ENCODE measurements at places on chromosomes 2 and 18.
A peak's percentile ranks its signal among the peaks of the same experiment; 100 is the strongest.

GRCh38 chr2:235934774-235935484 is 233.3 kb downstream of the GBX2 start:
- DNase-seq: no peak

DNA sequence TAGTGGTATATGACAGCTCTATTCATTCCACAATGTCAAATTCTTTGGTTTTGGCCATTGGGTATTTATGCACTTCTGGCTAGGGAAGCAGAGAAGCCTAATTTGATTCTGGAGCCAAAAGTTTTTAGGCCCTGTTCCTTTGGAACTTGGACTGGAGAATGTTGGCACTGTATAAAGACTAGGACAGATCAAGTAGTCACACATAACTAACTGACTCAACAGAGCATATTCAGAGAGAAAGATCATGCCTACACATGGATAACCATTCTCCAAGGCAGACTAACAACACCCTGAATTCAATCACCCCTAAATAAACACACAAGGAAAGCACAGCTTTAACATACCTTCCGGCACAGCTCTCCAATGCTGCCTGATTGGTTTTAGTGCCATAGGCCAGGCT is 62.9 kb downstream of the ARHGAP15 start:
- no peak for DNase-seq

DNA sequence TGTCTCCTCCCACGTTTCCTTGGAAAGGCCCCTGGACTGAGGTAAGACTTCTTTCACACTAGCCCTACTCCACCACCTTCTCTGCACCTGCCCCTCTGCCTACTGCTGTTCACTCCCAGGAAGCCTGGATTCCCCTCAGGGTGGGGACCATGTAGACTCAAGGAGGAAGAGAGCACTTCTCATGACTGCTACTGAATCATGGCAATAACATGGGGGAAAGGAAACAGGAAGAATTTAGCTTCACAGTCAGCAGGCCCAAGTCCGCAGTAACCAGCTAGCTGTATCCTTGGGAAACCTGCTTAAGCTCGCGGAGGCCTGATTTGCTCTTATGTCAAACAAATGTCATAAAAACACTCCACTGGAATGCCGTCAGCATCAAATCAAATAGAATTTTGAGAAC is 126.2 kb upstream of the CAPN13 start:
- no peak for DNase-seq

DNA sequence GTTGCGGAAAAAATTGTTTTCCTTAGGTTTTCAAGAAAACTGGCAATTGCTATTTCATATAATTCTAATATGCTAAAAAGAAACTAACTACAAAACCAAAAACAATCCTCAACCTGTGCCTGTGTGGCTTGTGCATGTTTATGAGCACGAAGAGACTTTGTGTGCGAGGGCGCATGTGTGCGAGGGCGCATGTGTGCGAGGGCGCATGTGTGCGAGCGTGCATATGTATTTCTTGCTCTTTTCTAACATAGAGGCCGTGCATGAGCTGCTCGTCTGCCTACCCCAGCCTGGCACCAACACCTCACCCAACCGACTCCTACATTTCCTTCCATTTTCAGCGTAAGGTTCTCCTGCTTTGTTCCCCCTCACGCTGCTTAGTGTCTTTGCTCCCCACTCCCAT is 211.6 kb downstream of the DOK6 start:
- DNase-seq: no peak

DNA sequence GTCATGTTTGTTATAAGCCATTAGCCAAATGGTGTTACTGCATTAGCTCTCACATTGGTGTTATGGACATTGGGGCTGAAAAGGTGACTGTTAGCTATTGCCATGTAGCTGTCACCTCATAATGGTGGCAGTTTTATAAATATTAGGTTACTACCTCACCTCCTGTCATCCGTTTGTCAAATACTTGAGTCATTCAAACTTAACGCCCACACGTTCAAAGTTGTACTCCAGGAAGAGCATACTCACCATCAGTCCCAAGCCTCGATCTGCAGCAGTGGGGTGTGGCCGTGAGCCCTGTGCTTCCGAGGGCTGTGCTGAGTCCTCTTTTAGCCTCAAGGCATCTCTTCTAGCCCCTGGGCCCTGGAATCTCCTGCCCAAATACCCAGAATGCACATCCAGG is 87.3 kb downstream of the PDK1 start:
- no peak for DNase-seq

DNA sequence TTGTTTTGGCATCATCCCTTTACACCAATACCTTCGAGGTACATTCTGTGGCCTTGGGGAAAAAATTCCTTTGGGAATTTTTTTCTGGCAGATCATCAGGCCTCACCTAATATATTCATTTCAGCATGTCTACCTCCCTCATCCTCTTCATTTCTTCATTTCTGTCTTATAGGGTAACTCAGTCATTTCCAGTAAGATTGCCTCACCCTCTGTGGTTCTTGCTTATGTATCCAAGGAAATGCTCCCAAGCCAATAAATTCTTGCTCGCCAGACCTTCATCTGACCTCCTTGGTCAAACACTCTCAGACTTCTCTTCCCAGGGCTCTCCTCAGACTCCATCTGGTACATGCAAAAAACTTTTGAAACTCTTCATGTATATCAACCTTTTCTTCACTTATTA is 265.6 kb downstream of the TMX3 start:
- no peak for DNase-seq

GRCh38 chr2:173750353-173750801 is 214.8 kb downstream of the SP3 start:
- no peak for DNase-seq

- DNase-seq: no peak
Observed at GRCh38 chr18:54812885-54813284, 15.4 kb upstream of the RAB27B start.

DNA sequence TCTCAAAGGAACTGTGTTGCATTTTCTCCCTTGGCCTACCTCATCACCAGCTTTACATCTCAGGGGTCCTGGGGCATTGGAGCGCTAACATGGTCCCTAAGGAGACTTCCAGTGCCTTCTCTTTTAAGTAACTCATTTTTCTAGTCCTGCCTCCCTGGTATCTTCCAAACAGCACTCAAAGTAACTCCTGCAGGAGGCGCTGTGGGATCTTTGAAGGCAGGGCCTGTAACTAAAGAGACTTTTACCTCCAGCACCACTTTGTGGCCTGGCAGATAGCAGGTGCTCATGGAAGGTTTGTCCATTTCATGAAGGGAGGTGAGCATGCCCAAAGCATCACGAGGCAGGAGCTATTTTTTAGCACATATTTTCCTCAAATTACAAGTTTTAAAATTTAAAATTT is 411.0 kb upstream of the GYPC start:
- peak; percentile 9 for DNase-seq

DNA sequence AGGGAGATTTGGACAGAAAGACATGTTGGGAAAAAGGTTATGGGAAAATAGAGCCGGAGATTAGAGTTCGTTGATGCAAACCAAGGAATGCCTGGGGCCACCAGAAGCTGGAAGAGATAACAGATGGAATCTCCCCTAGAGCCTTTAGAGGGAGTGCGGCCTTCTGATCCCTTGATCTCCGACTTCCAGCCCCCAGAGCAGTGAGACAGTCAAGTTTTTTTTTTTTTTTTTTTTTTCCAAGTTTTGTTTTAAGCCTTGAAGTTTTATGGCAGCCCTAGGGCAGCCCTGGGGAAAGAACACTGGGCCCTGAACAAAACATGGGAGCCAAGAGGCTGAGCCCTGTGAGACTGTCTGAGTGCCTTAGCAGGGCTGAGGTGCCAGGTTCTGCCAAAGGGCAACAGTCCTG is 6.5 kb downstream of the DGKD start:
- DNase-seq: no peak

- no peak for DNase-seq
Observed at GRCh38 chr18:24516261-24516660, 55.8 kb downstream of the HRH4 start.

DNA sequence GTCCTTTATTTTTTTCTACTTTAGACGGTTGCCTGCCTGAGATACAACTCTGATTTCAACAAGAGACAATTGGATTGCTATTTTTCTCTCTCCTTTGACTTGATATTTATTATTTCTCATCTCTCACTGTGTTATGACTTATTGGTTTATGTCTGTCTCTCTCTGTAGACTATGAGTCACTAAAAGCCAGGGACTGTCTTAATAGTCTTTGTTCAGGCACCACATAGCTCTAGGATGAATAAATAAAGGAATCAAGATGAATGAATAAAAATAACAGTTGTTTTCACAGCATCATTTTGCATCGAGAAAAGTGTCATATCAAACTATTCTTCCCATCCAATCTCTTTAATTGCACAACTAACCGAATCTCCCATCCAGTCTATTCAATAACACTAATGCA is 31.4 kb upstream of the CD28 start:
- no peak for DNase-seq

DNA sequence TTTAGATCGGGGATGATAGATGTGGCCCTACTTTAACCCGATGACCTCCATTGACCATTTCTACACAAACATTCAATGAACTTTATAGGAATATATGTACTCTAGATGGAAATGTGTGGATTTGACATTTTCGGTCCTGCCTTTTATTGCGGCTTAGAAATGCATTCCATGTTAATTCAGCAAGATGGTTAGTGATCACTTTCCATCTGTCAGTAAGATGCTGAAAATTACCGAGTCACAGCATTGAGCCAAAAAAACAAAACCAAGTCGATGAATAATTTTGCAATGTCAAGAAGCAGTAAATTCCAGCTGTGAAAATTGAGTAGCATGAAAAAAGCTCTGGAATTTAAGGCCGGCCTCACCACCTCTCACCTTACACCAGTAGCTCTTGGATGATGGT is 1642.6 kb upstream of the NXPH2 start:
- DNase-seq: no peak

GRCh38 chr18:22060361-22060760 is 109.0 kb upstream of the GATA6 start:
- DNase-seq: no peak

DNA sequence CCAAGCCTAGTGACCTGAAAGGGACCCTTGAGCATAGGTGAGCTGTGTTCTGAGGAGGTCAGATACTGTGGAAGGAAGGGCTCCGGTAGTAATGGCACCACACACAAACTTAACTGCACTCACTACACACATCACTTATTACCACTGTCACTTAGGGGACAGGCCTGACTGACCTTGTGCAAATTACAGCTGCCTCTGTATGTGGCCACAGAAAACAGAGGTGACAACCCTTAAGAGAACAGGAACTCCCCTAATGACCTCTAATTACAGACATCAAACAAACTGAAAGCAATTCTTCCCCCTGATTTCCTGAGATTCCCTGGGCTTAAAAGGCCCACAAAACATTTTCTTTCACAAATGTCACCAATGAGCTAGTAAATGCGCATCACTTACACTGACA is 360.6 kb downstream of the RND3 start:
- DNase-seq: no peak
